Kidney epithelial cell (primary cell): ENCODE measurements at places on chromosomes 4 and X. TPM values are rescaled to one million over a fixed set of nuclear protein-coding genes. Genes with fewer than 3 reads are reported as not detected.

- DNase-seq = no peak
Measured at GRCh38 chr4:48033825-48034413, 17.3 kb downstream of the NIPAL1 start.

GRCh38 chrX:116694046-116694445 is 231.3 kb upstream of the CT83 start:
- no peak for DNase-seq

- no peak for DNase-seq
Measured at GRCh38 chrX:118115953-118116712, 477 bp downstream of the KLHL13 start.

DNA sequence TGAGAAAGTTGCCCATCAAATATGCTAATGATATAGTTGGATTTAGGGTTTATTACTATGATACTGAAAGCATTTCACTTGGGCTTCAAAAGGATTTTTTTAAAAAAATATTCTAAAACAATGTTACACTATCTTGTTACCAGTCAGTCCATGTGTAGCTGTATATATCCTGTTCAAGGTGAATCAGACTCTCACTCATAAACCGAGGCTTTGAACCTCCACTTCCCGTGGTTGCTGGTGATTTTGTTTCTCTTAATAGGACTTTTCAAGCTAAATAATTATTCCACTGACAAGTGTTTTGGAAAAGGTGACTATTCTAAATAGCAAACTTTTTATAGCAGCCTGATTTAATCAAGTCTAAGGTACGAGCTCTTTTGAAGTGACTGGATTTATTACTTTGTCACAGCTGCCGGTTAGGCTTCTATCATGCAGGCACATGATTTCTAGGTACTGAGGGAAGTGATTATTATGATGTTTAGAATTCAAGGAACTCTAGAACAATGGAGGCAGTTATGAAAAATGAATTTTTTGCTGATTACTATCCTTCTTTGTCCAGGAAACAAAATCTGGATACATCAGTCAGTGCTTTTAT is 287.7 kb downstream of the KCTD8 start:
- no peak for DNase-seq

GRCh38 chrX:31367816-31368215 is 296.0 kb upstream of the FTHL17 start:
- DNase-seq = no peak

- DNase-seq = no peak
Measured at GRCh38 chr4:182866746-182867145, 50.4 kb downstream of the DCTD start.

GRCh38 chr4:168883513-168883912 is 126.5 kb downstream of the CBR4 start:
- no peak for DNase-seq

DNA sequence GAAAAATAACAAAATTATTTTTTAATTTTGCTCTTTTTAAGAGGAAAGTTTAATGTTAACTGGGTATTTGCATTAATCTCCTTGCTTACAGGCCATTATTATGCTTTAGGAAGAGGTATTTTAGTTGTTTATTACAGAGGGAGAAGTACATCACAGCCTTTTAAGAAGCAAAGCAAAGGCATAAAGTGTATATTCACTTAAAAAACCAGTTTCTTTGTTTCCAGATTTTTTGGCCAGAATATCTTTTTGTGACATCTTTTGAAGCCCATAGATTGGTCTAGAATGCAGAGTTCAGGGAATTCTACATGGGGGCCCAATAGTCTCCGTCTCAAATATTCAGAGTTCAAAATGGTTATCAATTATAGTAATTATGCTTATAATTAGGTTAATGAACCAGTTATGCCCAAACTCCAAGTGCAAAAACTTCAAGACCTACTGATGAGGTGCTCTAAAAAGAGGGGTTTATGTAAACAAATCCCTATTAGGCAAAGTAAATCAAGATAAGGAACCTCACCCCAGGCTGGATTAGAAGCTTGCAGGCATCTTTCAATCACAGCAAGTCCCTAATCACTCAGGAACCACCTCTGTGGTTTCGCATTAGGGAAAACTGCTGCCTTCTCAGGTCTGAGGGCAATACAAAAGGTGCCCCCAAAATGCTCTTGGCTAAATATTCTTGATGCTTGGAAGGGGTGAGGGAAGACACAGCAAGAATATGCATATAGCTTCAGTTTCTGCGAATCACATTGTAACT is 1.4 kb downstream of the CXXC4 start:
- no peak for DNase-seq

DNA sequence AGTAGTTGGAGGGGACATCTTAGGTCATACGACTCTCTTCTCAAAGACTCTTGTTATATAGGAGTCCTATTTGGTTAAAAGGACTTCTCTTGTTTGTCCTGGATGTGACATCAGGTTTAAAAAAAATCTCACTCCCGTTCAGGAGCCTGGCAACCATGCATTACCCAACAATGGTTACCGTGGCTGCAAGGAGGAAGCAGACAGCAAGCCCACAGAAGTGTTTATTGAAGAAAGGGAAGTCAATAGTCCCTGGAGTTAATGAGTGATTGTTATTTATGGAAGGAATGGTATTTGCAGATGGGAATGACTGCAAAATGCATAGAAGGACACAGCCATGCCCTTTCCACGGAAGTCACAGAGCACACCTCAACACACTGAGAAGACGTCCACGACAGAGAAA is 75.9 kb upstream of the ENPP6 start:
- DNase-seq = no peak

- DNase-seq = no peak
Measured at GRCh38 chrX:22202251-22202650, 70.5 kb upstream of the CBLL2 start.

DNA sequence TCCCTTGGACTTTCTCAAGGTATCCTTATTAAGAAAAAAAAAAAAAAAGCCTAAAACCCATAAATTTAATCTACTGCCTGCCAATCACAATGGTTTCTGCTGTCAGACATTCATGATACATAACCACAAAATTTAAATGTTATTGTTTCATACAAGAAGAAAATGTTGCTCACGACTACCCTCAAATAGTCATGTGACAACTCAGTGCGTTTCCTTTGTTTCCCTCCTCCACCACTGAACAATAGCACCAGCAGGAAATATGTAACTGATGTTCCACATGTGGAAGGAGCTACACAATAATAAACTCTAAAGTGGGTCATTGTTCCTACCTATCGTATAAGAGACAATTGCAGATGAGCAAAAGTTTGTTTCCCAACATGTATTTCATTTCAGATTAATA is 244.1 kb upstream of the EDNRA start:
- no peak for DNase-seq

DNA sequence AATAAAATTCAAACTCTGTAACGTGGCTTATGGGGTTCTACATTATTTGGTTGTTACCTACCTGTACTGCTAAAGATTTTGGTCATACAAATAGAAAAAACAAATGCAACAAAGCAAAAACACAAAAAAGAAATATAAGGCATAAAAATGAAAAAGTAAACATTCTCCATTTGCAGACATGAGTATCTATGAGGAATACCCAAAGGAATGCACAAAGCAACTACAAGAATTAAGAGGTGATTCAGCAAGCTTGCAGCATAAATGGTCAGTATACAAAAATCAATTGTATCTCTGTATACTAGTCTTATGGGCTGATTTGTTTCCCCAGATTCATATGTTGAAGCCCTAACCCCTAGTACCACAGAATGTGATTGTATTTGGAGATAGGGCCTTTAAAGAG is 3.6 kb upstream of the PDE5A start:
- no peak for DNase-seq

GRCh38 chr4:48879561-48880442 is 26.8 kb downstream of the OCIAD2 start:
- no peak for DNase-seq

DNA sequence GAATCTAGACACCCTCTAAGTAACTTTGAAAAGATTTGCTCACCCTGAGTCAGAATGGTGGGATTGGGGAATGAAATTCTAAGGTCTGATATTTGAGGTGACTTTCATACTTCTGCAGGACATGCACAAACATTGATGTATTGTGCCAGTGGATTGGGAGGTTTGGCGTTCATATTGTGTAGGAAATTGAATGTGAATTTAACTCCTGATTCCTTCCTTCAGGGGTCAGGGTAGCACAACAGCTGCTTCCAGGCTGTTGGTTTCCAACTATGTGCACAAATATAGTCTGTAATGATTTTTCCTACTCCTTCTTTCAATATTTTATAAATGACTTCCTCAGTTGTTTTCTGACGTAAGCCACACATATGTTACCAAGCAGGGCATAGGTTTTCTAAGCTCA is 3.1 kb downstream of the IL1RAPL1 start:
- no peak for DNase-seq

- DNase-seq = no peak
Measured at GRCh38 chr4:106775636-106776035, 260.5 kb downstream of the DKK2 start.

- no peak for DNase-seq
Measured at GRCh38 chrX:114906984-114907510, 110.4 kb downstream of the IL13RA2 start.

DNA sequence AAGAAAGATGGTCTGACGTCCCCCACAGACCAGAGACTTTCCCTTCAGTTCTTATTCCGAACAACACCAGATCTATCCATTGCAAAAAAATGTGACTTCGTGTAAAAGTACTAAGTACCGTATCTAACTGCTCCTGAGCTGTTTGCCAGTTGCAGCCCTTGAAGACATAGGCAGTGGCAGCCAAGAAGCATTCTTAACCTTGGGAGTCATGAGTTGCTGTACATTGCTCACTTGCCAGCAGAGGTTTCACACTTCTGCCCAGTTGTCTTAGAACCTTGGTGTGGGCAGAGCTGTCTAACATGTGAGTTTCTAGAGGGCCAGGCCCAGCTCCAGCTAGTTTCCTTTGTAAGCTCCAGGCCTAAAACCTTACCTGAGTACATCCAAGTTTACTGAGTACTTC is 10.5 kb upstream of the CHRDL1 start:
- DNase-seq = no peak

The TECRL gene
- total RNA-seq = not detected in 2 replicates

The ABLIM2 gene
- total RNA-seq = 1.3 and 7.2 TPM in 2 replicates

The HPGD gene
- 0.34 and 0.75 TPM in 2 replicates for total RNA-seq

The STBD1 gene
- total RNA-seq = 6.1 and 7.4 TPM in 2 replicates

The KCNIP4 gene
- 4.7 and 5.5 TPM in 2 replicates for total RNA-seq

The ADAMTS3 gene
- 3.4 and 3.5 TPM in 2 replicates for total RNA-seq

The SULT1E1 gene
- not detected in 2 replicates for total RNA-seq

The HTR2C gene
- not detected in 2 replicates for total RNA-seq

The RAI2 gene
- 3.2 and 3.6 TPM in 2 replicates for total RNA-seq

The SGCB gene
- total RNA-seq = 20.7 and 21.1 TPM in 2 replicates

The CXXC4 gene
- total RNA-seq = 0.27 and 0.50 TPM in 2 replicates

The ITGB1BP2 gene
- total RNA-seq = 1.1 and 1.7 TPM in 2 replicates
